ENCODE measurements at places on chromosomes 6 and 20. TPM values are rescaled to one million over a fixed set of nuclear protein-coding genes. Genes with fewer than 3 reads are reported as not detected.

DNA sequence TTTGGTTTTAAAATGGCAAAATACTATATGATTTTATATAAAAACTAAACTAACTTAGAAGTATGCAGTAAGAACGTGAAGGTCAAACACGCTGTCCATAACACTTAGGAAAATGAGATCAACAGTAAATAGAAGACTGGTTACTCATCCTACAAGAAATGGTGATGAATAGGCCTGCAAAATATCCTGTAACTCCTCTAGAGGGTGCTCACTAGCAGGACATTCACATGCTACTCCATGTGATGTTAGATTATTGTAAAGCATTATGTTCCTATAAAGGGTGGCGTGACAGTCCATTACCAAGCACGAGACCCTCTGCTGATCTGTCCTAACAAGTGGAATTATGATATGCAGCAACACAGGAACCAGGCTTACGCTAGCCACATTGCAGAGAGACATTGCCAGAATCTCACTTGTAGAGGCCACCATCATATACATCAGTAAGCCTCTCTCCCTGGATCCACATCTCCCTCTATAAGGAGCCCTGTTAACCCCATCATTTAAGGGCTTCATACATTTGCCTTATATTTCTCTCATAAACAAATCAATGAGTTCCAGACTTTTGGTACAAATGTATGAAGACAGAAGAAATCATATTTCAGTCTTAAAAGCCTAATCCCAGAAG is 18.0 kb upstream of the DEFB129 start:
- H3K4me3 ChIP-seq, result no peak overlapping the region
- no peaks in the 10 kb centered on the region for H3K36me3 ChIP-seq
- H3K4me1 ChIP-seq, result no peaks in the 10 kb centered on the region
- no peak for DNase-seq
- H3K27ac ChIP-seq, result no peak overlapping the region

GRCh38 chr6:140968062-140968461 is 1164.7 kb upstream of the GJE1 start:
- no peak overlapping the region for H3K4me3 ChIP-seq
- no peaks in the 10 kb centered on the region for H3K36me3 ChIP-seq
- no peak for DNase-seq

GRCh38 chr20:63640086-63640485 is 13.1 kb downstream of the STMN3 start:
- no peaks in the 10 kb centered on the region for H3K27me3 ChIP-seq
- H3K27ac ChIP-seq, result no peak overlapping the region
- H3K4me1 ChIP-seq, result no peaks in the 10 kb centered on the region
- no peak overlapping the region for H3K4me3 ChIP-seq

GRCh38 chr6:98686008-98686601 is 148.3 kb upstream of the POU3F2 start:
- no peak overlapping the region for H3K4me3 ChIP-seq
- H3K27me3 ChIP-seq, result no peaks in the 10 kb centered on the region

DNA sequence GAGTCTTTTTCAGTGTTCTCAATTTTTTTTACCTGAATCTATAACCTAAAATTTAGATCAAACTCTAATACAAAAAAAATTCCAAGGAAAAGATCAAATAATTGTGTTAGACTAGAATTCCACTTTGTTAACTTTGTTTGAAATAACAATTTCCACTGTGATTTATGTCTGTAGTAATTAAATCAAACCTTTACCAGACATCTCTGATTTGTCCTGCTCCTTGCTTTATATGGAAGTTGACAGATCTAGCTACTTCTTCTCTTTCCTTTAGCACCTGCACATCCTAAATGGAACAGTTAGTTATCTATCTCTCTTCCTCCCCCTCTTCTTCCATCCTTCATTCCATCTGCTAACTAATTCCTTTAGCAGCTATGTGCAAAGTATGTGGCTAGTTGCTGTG is 99.5 kb upstream of the TMEM30A start:
- no peaks in the 10 kb centered on the region for H3K27me3 ChIP-seq
- no peaks in the 10 kb centered on the region for H3K4me1 ChIP-seq
- no peak for DNase-seq
- H3K36me3 ChIP-seq, result no peaks in the 10 kb centered on the region
- H3K4me3 ChIP-seq, result no peak overlapping the region

DNA sequence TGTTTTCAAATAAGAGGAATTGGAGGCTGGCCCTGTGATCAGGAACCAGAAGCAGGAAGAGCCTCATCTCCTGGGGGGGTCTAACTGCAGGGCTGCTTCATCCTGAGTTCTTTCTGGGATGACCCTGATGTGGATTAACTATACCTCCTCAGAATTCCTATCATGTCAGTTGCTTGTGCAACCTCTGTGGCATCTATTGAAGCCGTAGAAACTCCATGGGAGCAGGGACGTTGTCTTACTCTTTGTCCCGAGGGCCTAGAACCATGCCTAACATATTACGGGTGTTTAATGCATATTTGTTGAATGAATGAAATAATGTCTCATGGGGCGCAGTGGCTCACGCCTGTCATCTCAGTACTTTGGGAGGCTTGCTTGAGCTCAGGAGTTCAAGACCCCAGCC is 110.1 kb upstream of the AGPAT4 start:
- no peak overlapping the region for H3K4me3 ChIP-seq
- no peak for DNase-seq
- H3K36me3 ChIP-seq, result peaks cover 3% of the 10 kb centered on the region
- no peaks in the 10 kb centered on the region for H3K4me1 ChIP-seq
- H3K27me3 ChIP-seq, result no peaks in the 10 kb centered on the region
- H3K27ac ChIP-seq, result no peak overlapping the region

DNA sequence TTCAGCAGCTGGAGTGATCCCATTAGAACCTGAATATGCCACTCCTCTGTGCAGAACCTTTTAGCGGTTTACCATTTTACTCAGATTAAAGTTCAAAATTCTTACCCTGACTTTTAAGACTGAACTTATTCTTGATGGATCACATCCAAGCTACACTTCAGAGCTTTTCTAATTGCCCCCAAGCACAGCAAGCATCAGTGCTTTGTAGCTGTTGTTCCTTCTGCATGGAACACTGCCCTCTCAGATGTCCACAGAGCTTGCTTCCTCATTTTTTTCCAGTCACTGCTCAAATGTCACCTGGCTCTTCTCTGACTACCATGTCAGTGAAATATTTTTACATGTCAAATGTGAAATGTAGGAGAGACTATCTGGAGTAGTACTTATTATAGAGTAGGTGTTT is 1.6 kb upstream of the SLC35B3 start:
- no peaks in the 10 kb centered on the region for H3K27me3 ChIP-seq
- H3K4me1 ChIP-seq, result no peaks in the 10 kb centered on the region
- no peaks in the 10 kb centered on the region for H3K36me3 ChIP-seq
- no peak overlapping the region for H3K27ac ChIP-seq
- no peak overlapping the region for H3K4me3 ChIP-seq

DNA sequence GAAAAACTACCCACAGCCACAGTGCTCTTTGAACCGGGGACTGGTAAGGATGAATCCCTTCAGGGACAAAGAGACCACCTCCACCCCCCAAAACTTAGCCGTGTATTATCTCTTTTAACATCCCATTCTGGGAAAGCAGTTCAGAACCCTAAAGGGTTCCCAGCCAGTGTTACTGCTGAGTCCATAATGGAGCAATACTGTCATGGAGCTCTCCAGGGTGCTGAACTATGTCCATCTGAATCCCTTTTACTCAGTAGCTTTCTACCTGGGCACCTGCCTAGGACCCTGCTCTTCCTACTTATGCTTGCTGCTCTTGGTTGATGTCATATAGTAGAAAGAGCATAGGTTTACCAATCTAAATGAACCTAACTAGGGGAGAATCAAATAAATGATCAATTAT is 22.3 kb upstream of the SAYSD1 start:
- H3K27me3 ChIP-seq, result no peaks in the 10 kb centered on the region
- no peak overlapping the region for H3K27ac ChIP-seq
- H3K4me1 ChIP-seq, result no peaks in the 10 kb centered on the region

- H3K4me1 ChIP-seq, result peaks cover 3% of the 10 kb centered on the region
- H3K36me3 ChIP-seq, result no peaks in the 10 kb centered on the region
- H3K27ac ChIP-seq, result no peak overlapping the region
Measured at GRCh38 chr6:75306064-75306463, 21.5 kb upstream of the TMEM30A start.

GRCh38 chr20:46995561-46996142 is 101.0 kb downstream of the EYA2 start:
- no peaks in the 10 kb centered on the region for H3K4me1 ChIP-seq
- no peak overlapping the region for H3K4me3 ChIP-seq
- DNase-seq, result no peak
- H3K36me3 ChIP-seq, result no peaks in the 10 kb centered on the region
- H3K27ac ChIP-seq, result no peak overlapping the region

DNA sequence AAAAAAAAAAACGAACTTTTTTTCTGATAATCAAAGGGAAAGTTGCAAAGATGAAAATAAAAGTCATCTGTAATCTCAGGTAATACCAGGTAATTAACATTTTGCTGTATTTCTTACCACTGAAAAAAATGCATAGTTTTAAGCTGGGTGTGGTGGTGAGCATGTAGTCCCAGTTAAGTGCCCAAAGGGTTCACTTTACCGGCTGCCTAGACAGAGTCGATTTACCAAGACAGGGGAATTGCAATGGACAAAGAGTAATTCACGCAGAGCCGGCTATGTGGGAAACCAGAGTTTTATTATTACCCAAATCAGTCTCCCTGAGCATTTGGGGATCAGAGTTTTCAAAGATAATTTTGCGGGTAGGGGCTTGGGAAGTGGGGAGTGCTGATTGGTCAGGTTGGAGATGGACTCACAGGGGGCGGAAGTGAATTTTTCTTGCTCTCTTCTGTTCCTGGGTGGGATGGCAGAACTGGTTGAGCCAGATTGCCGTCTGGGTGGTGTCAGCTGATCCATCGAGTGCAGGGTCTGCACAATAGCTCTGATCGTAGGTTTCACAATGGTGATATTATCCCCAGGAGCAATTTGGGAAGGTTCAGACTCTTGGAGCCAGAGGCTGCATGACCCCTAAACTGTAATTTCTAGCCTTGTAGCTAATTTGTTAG is 51.9 kb downstream of the RPF2 start:
- no peaks in the 10 kb centered on the region for H3K36me3 ChIP-seq
- no peak overlapping the region for H3K27ac ChIP-seq
- no peaks in the 10 kb centered on the region for H3K4me1 ChIP-seq
- H3K4me3 ChIP-seq, result no peak overlapping the region
- no peaks in the 10 kb centered on the region for H3K27me3 ChIP-seq
- DNase-seq, result no peak

GRCh38 chr6:111846066-111846465 is 27.2 kb downstream of the FYN start:
- no peak for DNase-seq
- no peak overlapping the region for H3K4me3 ChIP-seq
- no peaks in the 10 kb centered on the region for H3K4me1 ChIP-seq
- no peak overlapping the region for H3K27ac ChIP-seq
- no peaks in the 10 kb centered on the region for H3K36me3 ChIP-seq

DNA sequence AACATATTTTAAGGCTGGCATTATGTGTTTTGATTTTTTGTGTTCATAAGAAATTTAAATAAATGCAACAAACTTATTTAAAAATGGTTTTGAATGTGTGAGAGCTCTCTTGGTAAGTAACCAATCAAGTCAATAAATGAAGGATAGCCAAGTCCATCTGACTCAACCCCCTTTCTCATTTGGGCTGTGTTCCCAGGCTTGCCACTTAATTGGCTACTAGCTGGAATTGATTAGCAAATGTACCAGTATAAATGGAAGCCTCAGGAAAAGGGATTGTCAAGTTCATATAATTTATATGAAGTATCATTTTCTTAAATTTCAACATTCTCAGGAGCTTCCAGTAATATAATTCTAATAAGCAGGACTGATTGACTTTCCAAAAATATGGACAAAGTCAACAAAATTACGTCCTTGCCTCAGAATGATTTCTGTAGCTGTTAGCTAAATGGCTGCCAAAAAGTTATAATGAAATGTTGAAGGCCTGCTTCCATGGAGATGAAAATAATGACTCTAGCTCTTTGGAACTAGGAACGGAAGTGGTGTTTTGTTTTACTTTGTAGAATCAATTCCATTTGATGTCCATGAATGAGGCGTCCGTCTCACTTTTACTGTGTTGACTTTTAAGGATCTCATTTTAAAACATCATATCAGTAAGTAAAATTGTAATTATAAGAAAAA is 614.9 kb downstream of the CDH26 start:
- H3K27ac ChIP-seq, result no peak overlapping the region
- no peak for DNase-seq
- H3K27me3 ChIP-seq, result no peaks in the 10 kb centered on the region
- no peak overlapping the region for H3K4me3 ChIP-seq

GRCh38 chr20:61753987-61754956 is 311.4 kb downstream of the TAF4 start:
- H3K4me3 ChIP-seq, result no peak overlapping the region
- no peaks in the 10 kb centered on the region for H3K4me1 ChIP-seq
- no peaks in the 10 kb centered on the region for H3K27me3 ChIP-seq
- no peak overlapping the region for H3K27ac ChIP-seq
- DNase-seq, result peak; percentile 14

- H3K4me3 ChIP-seq, result no peak overlapping the region
- DNase-seq, result no peak
- H3K27ac ChIP-seq, result no peak overlapping the region
- H3K27me3 ChIP-seq, result no peaks in the 10 kb centered on the region
- no peaks in the 10 kb centered on the region for H3K4me1 ChIP-seq
Measured at GRCh38 chr20:45985573-45985972, 13.6 kb upstream of the ZNF335 start.

DNA sequence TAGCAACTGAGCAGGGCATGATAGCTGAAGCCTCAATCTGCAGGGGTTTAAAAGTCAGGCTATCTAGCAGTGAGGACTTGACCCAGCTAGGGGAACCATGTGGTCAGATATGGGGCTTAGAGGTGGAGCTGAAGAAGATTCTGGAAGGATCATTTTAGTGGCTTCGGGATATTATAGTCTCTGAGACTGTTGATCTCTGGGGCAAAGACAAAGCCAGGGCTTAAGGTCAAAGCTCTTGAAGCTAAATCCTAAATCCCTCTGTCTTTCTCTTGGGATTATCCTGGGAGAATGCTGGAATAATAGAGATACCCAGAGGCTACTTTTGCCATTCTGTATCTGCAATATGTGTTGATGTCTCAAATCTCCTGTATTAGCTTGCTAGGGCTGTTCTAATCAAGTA is 132.2 kb downstream of the DHX35 start:
- no peak overlapping the region for H3K27ac ChIP-seq
- H3K36me3 ChIP-seq, result no peaks in the 10 kb centered on the region
- DNase-seq, result no peak
- no peak overlapping the region for H3K4me3 ChIP-seq
- no peaks in the 10 kb centered on the region for H3K27me3 ChIP-seq

The SPATS1 gene
- not detected for total RNA-seq

The RSPO3 gene
- 5.2 TPM for total RNA-seq

The BEND6 gene
- 5.5 TPM for total RNA-seq

The PGC gene
- total RNA-seq, result 0.65 TPM

The ASXL1 gene
- 102 TPM for total RNA-seq

The IPCEF1 gene
- total RNA-seq, result 4.7 TPM

The RPS6KA2 gene
- total RNA-seq, result 52.7 TPM

The EMILIN3 gene
- 0.39 TPM for total RNA-seq

Measured in aorta (tissue), 5 donors.